ENCODE measurements at places on chromosomes 6 and 20. TPM values are rescaled to one million over a fixed set of nuclear protein-coding genes. Genes with fewer than 3 reads are reported as not detected.

The LTB gene
- total RNA-seq = 0.42 TPM

The NKX2-4 gene
- not detected for total RNA-seq

GRCh38 chr6:19795211-19795610 lies 42.0 kb upstream of the ID4 start:
- no peak for DNase-seq

- DNase-seq = no peak
Observed at GRCh38 chr6:73832313-73832712, 136.3 kb downstream of the CD109 start.

- DNase-seq = no peak
Observed at GRCh38 chr6:3324262-3324942, 65.7 kb downstream of the PSMG4 start.

All from ureter (tissue), 1 donor.